ELR (cell line): ENCODE measurements at places on chromosomes 7 and 10.

DNA sequence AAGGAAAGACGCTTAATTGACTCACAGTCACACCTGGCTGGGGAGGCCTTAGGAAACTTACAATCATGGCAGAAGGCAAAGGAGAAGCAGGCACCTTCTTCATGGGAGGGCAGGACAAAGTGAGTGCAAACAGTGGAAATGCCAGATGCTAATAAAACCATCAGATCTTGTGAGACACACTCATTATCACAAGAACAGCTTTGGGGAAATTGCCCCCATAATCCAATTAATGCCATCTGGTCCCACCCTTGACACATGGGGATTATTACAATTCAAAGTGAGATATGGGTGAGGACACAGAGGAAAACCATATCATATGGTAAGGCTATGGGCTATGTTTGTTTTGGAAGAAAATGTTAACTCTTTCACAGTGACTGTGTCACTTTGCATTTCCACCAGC lies 1272.5 kb upstream of the CELF2 start:
- no peak for DNase-seq

- DNase-seq, result no peak
Observed at GRCh38 chr7:39631736-39632308, 8.4 kb downstream of the RALA start.

DNA sequence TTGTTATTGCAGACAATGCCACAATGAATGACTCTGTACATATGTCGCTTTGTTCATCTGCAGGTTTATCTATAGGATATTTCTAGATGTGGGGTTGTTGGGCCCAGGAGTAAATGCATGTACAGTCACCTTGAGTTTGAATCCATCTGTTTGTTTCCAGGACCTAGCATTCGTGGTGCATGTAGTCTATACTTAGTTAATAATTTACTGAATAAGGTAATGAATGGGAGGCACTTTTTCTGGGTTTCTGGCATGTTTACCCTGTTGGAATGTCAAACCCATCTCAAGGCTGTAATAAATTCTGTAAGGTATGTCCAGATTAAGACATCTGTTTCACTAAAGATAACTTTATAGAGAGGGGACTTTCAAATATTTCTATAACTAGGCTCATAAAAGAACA lies 23.5 kb downstream of the HECTD2 start:
- no peak for DNase-seq

DNA sequence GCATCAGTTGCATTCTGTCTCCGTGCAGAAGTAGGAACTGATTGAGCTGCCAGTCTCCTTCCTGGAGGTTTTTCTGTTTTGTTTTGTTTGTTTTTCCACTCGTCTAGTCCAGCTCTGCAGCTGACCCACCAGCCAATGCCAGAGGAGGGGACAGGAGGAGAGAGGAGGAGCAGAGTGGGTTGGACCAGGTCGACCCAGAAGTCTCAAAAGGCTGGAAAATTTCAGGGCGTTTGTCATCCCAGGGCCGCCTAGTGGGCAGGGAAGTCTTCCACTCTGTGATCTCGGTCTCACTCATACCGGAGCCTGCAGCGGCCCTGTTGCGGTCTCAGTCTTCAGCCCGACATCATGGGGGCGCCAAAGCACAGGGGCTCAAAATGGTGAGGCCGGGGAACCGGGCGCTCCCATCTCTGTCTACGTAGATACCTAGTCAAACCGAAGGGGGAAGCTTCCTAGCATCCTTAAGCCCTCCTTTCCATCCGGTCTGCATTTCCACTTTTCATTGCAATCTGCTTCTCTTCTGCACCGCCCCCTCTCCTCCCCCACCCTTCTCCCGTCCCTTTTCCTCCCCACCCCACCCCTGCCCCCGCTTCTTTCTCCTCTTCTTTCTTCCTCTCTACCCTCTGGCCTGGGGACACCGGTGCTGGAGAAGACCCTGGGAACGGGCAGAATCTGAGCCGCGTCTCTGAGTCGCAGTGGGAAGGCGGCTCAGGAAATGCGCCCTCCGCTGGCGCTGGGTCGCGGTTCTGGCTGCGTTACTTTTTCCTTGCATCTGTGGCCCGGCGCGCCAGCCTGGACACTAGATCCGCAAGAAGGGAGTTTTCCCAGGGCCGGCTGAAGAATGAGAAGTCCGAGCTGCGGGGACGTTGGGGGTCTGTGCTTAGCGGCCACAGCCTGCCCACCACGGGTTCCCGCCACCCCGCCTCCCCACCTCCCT lies 16.2 kb upstream of the PAX2 start:
- peak; percentile 37 for DNase-seq

DNA sequence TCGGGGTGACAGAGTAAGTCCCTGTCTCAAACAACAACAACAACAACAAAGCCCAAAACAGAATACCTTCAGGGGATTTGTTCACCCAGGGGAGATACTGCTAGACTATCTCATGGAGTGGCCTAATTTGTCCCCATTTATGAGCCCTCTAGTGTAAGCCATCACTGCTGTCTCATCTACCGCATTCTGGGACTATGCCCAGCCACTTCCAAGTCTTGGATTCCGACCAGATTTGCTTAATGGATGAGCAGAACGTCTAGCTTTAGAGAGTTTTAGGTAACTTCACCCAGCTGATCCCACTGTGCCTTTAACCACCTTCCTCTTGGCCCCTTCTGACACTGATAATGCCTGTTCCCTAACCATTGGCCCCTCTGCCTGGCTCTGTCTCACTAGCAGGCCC lies 47.1 kb downstream of the PAPSS2 start:
- DNase-seq, result no peak

- peak; percentile 85 for DNase-seq
Observed at GRCh38 chr7:33880787-33881186, 24.6 kb upstream of the BMPER start.

DNA sequence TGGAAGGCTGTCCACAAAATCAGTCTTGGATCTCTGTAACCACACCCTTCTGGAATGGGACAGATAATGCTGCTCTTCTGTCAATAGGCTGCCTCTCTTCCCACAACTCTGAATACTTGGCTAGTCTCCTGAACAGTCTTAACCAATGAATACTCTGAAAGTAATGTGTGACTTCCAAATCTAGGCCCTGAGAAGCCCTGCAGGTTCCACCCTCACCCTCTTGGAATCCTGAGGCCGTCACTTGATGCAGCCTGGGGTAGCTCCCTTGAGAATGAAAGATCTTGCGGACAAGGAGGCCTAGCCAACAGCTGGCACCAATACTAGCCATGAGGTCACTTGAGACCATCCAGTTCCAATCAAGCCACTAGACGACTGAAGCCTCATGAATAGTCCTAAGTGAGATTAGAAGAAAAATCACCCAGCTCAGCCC lies 109.2 kb downstream of the ARHGAP12 start:
- DNase-seq, result no peak

GRCh38 chr10:75165684-75166622 lies 44.6 kb upstream of the VDAC2 start:
- DNase-seq, result peak; percentile 39

- DNase-seq, result peak; percentile 90
Observed at GRCh38 chr7:23377134-23377533, 78.0 kb downstream of the MALSU1 start.

- peak; percentile 72 for DNase-seq
Observed at GRCh38 chr10:73910764-73911552, at the start of gene PLAU. Gene PLAU, plus strand, starts transcription at chr10:73911132. Its CDS starts 424 bp downstream, at chr10:73911556.

DNA sequence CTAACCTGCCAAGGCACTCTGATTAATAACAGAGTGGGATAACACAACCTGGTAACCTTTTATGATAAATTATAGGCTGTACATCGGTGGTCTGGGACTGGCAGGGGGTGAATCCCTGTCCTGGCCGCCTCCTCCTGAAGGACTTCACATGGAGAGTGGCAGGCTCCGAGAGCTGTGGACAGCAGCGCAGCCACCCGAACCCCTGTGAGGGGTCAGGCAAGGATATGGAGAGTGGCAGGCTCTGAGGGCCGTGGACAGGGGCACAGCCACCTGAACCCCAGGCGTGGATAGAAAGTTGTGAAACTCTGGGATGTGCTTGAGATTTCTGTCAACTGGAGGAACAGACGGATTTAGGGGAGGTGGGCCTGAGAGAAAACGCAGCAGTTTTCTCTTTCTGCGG lies 107.0 kb upstream of the MGMT start:
- no peak for DNase-seq

GRCh38 chr10:127618797-127619196 lies 69.7 kb downstream of the NPS start:
- DNase-seq, result no peak

DNA sequence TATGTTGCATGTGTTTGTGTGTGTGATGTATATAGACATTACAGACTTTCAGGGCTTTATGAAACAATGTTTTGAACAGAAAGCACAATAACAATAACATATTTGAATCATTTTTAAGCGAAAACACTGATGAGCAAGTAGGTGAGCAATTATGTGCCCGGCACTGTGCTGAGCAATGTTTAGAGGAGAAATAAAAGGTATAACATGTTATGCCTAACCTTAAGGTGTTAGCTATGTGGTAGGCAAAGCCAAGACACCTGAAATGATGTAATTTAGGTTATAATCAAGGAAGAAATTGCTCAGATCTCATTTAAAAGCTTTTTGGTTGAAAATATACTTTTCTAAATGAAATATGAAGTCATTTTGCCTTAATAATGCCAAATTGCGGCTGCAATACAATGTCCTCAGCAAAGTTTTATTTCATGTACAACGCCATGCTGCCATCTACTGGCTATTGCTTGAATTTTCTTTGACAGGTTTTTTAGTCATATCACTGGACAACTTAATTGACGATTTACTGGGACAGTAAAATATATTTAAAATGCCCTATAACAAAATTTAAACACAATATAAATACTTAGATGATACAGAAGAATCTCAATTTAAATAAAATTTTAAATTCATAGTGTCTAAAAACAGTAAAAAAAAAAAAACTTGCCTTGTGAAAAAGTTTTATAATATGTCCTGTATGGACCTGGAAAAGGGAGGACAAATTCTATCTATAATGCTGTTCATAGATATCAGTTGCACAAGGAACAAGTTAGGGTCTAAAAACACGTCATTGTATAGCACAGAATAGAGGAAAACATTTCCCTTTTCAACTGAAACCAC lies 131.1 kb upstream of the CDK1 start:
- DNase-seq, result peak; percentile 65

DNA sequence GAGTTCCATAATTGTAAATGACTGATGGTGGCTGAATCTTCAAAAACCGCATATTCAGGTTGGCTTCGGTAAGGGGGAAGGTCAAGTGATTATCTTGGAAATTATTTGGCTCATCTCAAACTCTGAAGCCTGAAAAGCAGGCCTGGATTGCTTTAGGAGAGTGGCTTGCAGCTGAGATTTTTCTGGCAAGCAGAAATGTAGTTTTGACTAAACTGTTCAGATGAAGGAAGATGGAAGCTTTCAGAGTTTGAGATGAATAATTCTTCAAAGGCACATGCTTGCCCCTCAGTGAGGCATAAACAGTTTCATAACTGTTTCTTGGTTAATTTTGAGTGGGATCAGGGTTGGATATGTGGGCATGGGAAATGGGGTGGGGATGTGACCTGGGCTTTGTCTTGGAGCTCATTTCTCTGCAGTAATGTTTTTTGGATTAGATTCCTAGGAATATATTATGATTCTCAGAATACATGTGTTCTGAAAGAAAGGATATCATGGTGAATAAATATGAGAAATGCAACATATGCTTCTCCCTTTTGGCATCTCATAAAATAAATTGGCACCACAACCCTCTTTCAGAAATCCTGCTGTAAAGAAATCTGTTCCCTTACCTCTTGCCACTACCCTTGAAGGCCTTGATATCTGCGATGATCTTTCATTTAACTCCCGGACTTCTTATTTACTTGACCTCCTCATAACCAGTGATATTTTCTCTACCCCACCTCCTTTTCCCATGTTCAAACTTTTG lies 469.2 kb downstream of the ADRA2A start:
- DNase-seq, result no peak

DNA sequence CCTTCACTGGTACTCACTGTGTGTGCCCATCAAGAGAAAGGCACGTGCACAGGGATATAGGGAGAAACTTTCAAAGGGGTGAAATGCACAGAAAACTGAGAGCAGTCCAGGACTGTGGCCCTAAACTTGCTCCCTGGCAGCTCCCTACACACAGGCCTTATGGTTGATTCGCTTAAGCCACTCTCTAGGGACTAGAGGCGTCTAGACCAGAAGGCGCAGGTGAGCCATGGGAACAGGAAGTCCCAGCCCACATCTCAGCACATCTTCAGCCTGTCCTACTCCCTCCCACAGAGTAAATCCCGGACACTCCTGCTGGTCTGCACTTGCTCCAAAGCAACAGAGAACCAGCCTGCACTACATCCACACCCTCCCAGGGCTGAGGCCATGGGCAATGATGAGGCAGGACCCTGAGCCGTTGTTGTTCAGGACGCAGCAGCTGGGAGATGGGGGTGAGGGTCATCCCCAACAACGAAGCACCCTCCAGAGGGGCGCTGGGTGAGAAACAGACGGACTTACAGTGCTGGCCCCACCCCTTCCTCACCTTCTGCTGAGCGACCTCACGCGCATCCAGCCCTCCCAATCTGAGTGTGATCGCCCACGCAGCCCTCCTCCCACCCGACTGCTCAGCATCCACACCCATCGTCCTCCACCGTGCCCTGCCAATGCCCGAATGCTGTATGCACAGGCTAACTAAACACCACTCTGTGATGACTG lies 109.3 kb downstream of the TNS3 start:
- DNase-seq, result no peak

- peak; percentile 22 for DNase-seq
Observed at GRCh38 chr7:158811461-158811860, 17.8 kb downstream of the ESYT2 start.

- no peak for DNase-seq
Observed at GRCh38 chr10:3139216-3139910, 33.2 kb downstream of the PITRM1 start.

DNA sequence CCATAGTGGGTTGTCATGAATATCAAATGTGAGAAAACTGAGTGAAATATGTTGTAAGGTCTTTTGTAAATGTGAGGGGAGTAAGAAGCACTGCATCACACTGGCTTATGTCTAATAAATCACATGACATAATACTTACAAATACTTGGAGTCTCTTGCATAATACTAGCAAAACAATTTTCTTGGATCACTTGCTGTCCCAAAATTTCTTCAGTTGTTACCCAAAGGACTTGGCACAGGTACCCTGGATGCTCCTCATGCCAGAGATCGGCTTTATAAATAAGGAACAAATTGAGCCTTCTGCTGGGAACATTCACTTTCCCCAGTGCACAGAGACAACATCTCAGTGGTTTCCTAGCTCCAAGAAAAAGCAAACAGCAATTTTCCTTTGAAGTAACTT lies 5.0 kb upstream of the LRIT2 start:
- DNase-seq, result no peak

DNA sequence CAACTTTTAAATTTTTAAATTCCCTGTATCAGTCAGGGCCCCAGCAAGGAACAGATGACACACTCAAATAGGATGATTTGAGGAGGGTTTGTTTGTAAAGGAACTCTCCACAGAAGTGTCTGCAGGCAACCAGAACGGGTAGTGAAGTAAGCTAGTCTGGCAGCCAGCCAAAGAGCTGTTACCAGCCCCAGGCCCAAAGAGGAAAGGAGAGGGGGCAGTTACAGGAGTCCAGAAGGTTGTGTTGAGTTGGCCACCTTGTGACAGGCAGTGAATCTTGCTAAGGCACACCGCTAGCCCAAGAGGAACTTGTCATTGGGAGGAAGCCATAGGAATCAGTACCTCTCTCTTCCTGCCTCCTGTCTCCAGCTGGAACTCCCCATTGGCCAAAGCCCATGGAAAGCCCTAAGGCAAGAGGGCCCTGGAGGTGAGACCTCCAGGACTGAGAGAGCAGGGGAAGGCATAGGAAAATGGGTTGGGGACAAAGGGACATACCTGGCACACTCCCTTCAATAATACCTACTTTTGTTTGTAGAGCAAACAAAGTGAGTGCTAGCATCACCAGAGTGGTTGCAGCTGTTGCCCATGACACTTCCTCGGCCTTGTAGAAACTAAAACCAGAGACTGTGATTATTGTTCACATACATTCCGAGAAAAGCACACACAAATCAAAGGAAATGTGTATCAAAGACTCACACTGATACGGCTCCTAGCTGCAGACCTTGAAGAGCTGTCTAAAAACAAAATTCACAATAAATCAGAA lies 25.4 kb upstream of the GATAD1 start:
- DNase-seq, result no peak
